ENCODE measurements at places on chromosomes 3 and 15.

DNA sequence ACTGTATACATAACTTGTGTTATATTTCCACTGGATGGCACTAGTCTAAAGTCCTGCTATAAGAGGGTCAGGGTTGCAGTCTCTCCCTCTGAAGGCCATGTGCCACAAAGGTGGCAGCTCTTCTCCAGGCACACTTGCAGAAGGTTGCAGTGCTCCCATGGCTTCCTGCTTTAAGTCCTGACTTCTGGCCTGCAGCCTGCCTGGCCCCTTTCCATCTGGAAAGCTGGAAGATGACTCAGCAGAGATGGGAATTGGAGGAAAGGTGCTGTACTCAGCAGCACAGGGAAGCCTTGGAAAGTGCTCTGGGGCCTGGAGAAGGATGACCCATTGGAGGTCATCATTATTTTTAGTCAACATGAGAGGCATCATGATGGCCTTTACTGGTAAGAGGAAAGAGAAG is 40.9 kb upstream of the MRPL3 start:
- no peak for DNase-seq

GRCh38 chr3:89783341-89783927 is 676.0 kb downstream of the EPHA3 start:
- no peak for DNase-seq

DNA sequence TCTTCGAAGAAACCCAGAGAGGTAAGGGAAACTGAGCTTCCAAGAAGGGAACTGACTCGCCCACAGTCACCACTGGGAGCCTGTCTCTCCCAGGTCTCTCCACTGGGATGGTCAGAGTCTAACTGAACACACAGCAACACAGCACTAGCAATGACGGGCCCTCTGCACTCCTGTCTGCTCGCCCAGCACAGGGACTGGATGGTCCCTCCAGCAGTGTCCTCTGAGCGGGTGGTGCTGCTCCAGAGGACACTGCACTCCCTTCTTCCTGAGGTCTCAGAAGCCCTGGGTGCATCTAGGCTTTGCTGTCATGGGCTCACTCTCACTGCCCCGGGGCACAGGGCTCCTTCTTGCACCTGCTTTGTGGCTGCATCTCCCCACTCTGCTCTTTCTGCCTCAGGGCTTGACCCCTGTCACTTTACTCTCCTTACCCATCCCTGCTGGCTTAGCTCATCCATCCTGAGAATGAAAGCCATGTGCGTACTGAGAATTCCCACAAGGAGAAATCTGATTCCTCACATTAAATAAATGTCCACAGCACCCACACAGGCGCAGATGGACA is 356.6 kb downstream of the GABRG3 start:
- no peak for DNase-seq

DNA sequence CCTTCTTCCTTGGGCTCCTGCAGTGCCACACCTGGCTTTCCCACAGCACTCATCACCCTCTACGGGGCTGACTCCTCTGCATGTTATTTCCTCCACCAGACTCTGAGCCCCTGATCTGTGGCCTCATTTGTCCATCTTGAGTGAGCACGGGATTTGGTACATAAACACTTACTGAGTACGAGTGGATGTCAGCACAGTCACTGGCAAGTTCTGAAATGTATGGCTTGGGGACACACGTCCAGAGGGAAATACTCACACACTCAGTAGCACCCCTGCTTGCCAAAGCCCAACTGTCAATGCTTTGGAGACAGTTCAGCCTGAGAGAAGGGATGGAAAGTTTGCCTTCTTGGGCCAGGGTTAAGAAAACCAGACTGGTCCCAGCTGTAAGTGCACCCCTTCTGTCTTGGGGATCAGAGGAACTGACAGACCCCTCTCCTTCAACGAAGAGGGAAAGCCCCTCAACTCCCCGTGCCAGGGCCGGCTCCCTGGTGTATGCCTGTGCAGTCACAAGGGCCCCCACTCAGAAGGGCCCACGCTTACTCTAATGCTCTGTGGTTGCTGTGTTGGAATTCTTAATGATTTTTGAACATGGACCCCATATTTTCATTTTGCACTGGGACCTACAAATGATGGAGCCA is 71.9 kb downstream of the UMPS start:
- DNase-seq = no peak

- DNase-seq = no peak
These were observed 243.9 kb downstream of the SHQ1 start for GRCh38 chr3:72604328-72604727.

DNA sequence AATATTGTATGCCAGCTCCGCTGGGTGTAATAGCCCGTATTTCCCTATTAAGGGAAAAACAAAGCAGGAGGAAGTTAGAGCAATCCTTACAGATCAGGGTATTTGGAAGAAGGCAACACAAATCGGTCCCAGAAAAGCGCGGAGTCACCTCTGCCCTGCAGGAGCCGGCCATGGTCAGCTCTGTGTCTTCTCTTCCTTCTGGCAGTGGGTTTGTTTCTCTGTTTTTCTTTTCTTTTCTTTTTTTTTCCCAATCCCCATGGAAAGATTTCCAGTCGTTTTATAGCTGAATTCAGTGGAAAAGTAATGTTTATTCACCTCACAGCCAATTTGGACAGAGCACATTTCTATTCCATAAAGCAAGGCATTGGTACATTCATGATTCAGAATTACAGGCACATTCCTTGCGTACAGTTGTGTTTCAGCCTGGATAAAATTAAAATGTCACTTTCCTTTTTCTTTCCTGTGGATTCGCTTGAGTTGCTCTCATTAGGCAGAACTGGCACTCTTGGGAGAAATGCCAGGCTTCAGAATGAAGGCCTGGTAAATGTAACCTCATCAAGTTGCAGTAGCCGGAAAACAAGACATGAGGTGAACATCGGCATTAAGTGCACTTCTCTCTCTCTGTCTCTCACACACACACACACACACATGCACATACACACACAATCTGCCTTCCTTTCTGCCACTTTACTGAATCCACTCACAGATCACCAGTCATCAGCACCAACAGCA is 204.5 kb upstream of the UBE2E1 start:
- DNase-seq = no peak

GRCh38 chr3:14413381-14414071 is 11.1 kb downstream of the SLC6A6 start:
- DNase-seq = no peak

DNA sequence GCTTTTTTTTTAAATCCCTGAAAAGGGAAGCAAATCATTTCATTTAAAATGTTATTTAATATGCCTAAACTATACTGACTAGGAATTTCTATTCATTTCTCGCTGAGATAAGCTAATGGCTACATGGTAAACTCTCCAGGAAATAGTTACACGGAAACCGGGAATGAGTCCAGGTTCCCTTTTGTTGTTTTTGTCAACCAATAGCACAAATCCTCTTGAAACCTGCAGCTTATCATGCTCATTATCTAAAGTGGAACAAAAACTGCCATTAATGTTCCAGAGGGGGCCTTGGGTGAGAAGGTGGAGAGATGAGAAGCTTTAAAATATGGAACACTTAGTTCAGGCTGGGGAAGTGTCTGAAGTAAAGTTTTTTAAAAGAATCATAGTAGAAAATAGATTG is 113.5 kb upstream of the ALCAM start:
- no peak for DNase-seq

GRCh38 chr3:29454161-29454611 is 173.3 kb downstream of the RBMS3 start:
- no peak for DNase-seq

GRCh38 chr3:58463181-58463941 is 28.5 kb upstream of the KCTD6 start:
- peak; percentile 26 for DNase-seq

DNA sequence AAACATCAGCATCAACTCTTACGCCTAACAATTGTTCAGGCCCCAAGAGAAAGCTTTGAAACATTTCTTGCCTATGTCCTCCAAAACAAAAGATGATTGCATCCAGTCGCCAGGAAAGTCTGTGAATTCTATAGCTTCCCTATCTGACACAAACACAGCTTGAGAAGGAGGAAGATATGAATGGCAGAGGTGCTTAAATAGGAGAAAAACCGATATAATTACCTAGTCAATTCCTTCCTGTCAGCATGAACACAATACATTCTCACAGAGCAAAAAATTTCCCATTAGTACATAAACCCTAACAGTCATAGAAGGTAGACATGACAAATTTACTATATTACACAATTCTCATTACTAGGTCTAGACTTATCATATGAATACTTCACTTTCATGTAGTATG is 326.5 kb downstream of the CGGBP1 start:
- DNase-seq = no peak

DNA sequence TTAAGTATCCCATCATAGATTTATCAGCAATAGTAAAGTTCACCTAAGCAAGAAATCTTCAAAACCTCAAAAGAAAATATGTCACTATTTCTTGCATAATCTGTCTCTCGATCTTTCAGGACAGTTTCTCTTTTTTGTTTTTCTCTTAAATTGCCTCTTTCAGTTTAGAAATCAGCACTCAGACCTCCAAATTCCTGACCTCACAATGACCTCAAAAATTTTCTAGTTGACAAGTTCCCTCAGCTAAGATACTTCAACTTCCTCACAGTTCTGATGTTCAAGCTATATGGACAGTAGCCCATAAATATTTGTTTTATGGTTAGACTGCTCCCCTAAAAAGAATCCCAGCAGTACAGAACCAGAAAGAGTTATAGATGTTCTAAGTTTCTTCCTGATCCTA is 24.1 kb downstream of the SLC24A5 start:
- DNase-seq = no peak

DNA sequence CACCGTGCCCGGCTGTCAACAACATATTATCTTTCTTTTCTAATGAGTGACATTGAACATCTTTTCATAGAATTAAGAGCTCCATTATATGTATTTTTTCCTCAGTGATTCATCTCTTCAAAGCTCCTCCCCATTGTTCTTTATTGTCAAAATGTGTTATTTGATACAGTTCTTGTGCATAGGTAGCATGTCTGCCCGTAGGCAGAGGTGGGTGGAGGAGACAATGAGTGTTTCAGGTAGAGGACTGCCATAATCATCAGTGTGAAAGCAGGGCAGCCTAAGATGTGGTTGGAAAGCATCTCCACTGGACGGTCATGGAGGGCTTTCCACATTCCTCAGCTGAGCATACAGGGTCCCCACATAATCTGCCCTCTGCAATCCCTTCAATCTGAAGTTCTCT is 452.0 kb upstream of the MCTP2 start:
- DNase-seq = no peak

GRCh38 chr3:106114848-106115247 is 246.0 kb upstream of the CBLB start:
- no peak for DNase-seq

GRCh38 chr15:80247320-80247719 is 4.7 kb downstream of the CTXND1 start:
- DNase-seq = no peak

DNA sequence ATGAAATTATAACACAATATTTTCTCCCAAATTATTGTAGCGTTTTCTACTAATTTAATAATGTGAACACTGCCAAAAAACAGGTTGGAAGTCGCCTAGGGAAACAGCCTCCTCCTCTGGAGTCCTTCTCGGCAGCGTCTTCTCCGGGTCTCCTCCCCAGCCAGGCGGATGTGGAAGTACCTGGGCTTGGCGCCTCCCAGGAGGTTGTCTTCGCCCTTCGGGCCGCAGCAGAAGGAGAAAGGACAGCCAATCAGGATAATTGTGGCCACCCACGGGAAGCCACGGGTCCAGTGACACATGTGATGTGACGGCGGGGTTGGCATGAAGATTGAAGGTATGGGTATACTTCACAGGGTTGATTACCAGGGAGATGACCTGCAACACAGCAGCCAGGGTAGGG is 491.2 kb downstream of the PYDC2 start:
- DNase-seq = no peak

DNA sequence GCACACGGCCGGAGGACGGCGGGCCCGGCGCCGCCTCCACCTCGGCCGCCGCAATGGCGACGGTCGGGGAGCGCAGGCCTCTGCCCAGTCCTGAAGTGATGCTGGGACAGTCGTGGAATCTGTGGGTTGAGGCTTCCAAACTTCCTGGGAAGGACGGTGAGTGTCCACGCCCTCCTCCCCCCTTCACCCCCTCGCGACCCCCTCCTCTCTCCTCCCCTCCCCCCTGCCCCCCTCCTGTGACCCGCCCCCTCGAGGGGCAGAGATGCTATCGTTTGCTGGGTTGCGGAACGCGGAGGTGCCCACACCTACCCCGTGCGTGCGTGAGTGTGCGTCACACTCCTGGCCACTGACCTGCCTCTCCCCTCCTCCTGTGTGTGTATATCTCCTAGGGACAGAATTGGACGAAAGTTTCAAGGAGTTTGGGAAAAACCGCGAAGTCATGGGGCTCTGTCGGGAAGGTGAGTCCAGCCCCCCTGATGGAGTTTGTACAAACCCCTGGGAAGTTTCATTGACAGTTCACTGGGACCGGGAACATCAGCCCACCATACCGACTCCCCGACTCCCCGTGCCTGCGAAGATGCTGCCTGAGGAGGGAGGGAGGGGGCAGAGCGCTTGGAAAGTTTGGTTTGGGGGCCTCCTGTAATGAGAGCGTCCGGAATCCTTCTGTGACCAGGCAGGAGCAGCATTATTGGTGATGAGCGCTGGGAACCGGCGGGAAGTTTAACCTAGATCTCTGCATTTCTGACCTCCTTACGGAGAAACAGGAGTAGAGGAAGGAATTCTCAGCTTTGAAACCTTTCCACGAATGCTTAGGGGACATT is 795 bp upstream of the SCAANT1 start:
- no peak for DNase-seq

DNA sequence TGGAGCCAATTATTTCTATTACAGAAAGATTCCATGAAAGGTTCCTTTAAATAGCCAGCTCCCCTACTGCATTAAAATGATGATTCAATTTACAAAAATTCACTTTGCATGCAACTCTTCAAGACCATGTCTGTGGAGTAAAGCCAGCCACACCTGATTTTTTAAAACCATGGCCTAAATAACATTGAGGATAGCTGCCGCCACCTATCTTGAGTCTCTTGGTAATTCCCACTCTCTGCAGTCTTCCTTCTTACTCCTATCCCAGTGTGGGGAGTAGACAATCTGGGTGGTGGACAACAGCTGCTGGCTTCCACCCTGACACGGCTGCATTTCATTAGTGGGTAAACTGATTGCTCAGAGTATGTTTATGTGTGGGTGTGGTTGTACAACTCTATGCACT is 10.7 kb downstream of the LRTM1 start:
- DNase-seq = no peak

GRCh38 chr3:3531476-3531875 is 267.8 kb upstream of the LRRN1 start:
- no peak for DNase-seq

DNA sequence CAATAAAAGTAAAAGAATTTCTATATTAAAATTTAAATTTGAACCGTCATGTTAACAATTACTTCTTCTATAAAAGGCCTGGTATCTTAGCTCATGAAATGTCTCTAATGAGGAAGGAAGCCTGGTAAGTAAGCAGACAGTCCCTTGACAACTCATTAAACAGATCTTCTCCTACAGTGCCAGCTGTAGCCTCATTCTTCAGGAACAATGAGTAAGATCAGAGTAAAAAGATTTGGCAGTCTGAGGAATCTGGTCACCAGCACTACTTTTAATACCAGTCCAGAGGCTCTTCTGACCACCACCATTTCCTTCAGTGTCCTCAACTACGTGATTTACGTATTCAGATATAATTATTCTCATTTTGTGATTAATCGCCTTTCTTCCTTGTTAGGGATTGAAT is 955.0 kb upstream of the ALCAM start:
- no peak for DNase-seq

- DNase-seq = no peak
These were observed 3.0 kb upstream of the MEX3B start for GRCh38 chr15:82048811-82049210.

Data from right renal pelvis (tissue), 4 donors.